ENCODE measurements at places on chromosomes 12 and 14.

- no peak for DNase-seq
Measured at GRCh38 chr14:76955575-76956315, 72.8 kb downstream of the IRF2BPL start.

DNA sequence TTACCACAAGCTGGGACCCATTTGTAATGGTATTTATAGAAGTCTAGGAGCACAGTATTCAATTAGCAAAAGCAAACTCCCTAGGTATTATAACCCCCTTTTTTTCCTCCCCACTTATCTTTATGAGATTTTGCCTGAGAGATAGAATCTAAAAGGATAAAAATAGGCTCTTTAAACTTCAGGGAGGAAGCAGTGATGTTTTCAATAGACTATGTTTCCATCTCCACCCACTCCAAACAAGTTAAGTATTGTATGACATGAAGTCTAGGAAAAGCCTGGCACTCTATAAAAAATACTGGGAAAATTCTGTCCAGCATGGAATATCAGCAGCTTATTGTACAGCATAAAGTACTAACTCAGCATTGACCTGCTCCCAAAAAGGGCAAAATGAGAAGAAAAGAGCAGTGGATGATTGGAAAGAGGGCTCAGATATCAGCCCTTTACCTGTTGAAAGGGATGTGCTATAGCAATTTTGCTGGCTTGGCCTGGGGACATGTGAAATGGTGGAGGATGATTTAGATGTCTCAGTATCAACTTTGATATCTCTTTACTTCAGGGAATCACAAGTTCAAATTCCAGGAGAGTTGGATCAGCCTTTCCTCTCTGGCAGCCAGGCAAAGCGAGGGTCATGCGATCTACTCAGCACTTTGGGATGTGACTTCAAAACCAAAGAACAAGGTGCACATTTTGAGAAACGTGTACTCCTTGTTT is 72.4 kb downstream of the IGF1 start:
- no peak for DNase-seq

DNA sequence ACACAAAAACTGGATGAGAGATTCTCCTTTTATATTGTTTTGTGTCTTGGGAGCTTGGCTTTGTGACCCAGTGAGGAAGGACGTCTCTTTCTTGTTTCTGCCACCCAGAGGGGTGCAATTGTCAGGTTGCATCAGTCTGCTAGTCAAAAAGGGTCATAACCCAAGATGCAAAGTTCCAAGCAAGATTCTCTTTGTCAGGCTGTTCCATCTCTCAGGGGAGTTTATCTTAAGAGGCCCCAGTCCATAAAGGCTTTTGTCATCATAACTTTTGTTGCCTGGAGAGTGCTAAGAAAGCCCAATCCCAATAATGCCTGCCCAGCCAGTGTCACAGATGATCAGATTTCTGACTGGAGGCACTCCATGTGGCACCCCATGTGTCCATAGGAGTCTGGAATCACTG is 444.9 kb downstream of the TRHDE start:
- DNase-seq, result no peak

- no peak for DNase-seq
Measured at GRCh38 chr12:92657770-92658169, 45.0 kb upstream of the PLEKHG7 start.

- DNase-seq, result no peak
Measured at GRCh38 chr14:76968621-76969063, 59.9 kb downstream of the IRF2BPL start.

DNA sequence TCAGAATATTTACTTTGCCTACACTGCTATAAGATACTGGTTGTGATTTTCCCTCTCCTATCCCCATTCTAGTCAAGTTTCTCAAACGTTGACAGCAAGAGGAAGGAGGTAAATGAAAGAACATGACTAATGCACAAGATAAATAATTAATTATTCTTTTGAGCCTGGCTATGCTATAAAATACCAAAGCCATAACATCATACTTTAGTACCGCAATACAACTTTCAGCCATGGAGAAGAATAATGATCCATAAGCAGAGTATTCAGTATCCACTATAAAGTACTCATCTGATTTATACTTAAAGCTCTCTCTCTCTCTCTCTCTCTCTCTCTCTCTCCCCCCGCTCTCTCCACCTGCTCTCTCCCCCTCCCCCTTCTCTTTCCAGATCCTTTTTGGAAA is 41.3 kb downstream of the TDG start:
- no peak for DNase-seq

GRCh38 chr12:67757651-67758050 is 109.1 kb downstream of the DYRK2 start:
- DNase-seq, result no peak

DNA sequence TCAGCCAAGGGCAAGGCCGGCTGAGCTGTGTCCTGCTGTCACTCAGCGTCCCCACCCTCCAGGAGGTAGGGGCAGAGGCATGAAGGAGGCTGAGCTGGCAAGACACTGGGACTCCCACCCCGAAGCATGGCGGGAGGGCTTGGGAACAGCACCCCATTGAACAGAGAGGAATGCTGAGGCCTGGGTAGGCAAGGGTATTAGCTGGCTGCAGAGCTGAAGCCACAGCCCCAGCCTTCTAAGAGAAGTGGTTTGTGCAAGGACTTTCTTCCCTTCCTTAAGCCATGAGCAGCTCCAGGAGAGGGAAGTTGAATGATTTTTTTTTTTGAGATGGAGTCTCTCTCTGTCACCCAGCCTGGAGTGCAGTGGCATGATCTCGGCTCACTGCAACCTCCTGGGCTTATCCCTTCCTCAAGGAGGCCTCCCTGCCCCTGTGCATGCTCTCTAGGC is 6.6 kb upstream of the CFAP73 start:
- no peak for DNase-seq

- no peak for DNase-seq
Measured at GRCh38 chr12:71299541-71300376, 139.8 kb upstream of the LGR5 start.

GRCh38 chr14:98189511-98189910 is 1082.5 kb downstream of the BCL11B start:
- DNase-seq, result no peak

DNA sequence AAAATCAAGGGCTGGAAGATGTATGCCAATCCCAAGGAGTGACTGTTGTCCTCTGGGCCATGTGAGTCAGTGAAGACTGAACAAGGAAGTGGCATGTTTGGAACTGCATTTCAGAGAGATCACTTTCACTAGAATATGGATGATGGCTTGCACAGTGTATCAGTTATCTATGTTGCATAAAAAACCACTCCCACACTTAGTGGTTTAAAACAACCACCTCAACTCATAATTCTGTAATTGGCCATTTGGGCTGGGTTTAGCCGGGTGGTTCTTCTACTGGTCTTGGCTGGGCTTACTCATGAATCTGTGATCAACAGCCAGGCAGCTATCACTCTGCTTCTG is 15.4 kb downstream of the BDKRB1 start:
- no peak for DNase-seq
